ENCODE measurements at places on chromosomes 2 and 18.
A peak's percentile ranks its signal among the peaks of the same experiment; 100 is the strongest.

GRCh38 chr18:5912566-5912965, 17.2 kb upstream of the TMEM200C start:
- no peak for DNase-seq

DNA sequence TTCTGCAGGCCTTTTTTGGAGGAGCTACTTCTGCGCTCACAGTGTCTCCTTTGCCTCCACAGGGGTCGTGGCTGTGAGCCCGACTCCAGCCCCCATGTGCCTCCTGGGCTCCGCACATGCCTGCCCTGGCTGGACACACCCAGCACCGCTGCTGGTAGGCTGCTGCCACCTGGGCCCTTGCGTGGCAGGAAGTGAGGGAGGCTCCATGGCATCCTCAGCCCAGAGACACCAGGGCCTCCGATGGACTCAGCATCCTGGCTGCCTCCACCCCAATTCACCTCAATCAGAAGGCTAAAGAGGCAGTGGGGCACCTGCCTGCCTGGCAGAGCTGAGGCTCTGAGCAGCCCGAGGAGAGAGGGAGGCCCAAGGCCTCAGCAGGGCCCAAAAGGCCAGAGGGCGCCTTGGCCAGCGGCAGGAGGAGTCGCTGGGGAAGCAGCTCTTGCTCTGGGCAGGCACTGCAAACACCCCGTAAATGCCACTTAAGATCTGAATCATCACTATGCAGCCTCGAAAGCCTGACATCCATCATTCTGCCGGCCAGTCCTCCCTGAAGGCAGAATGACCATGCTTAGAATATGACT, 68.3 kb upstream of the OTOS start:
- no peak for DNase-seq

DNA sequence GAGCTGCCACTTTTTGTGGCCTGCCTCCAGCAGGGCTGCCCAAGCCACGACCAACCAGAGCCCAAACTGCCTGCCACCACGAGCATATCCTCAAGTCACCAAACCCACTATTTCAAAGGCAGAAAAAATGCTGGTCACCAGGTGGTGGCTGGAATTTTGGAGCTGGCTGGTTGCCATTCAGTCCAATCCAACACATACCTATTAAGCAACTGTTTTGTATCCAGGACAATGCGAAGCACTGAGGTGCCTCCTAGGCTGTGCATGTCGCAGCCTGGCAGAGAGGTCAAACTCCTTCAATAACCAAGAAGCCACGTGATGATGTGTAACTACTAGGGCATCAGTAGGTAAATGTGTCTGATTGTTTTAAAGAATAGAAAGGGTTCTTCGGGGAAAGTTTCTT, 108.3 kb upstream of the PPP1CB start:
- no peak for DNase-seq

DNA sequence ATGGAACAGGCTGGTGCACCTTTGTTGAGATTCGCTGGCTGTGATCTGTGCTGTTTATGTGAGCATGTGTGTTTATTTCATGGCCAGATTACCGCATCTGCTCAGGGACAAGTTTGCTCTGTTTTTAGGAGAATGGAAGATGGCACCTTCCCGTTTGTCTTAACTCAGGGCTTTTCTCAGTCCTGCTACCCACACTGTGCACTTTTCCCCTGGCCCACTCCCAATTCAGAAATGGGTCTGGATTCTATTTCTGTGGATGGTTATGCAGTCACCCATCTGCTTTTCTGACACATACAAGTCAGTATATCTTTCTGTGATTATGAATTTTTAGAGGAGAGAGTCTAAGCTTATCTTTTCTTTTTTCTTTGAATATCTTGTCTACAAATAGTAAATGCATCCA, 15.4 kb downstream of the MGAT5 start:
- no peak for DNase-seq

- DNase-seq = no peak
Observed at GRCh38 chr18:54871231-54871630, 43.0 kb downstream of the RAB27B start.

DNA sequence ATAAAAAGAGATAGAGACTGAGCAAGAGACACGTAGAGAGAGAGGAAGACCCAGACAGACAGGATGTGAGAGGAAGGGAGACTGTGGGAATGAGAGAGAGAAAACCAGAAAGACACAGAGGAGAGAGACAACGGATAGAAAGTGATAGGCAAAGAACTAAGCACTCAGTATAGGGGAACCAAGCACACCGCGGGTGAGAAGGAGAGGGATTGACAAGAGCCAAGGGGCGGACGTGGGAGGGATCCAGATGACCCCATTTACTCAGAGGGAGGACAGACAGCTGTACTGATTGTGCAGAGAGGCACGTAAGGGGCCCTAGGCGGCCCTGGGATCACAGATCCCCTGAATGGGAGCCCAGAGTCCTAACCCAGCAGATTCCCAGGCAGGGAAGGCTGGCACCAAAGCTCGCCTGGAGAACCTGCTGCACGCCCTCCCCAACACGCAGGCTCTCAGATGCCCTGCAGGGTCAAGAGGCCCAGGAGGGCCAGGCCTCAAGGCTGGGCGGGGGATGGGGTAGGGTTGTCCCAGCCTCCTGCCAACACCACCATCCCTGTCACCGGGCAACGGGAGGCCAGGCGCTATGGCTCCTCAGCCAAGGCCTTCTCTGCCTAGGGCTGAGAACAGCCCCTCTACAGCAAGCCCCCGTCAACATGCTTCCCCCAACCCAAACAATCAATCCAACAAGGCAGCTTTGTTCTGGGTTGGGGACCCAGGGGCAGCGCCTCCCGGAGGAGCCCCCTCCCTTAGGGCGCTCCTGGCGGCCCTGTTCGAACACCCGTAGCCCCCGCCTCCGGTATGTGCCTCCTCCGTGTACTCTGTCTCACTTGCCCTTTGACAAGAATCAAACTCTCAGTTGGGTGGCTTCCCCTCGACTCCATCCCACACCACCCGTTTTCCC, 579 bp downstream of the LOXL3 start:
- DNase-seq = no peak

DNA sequence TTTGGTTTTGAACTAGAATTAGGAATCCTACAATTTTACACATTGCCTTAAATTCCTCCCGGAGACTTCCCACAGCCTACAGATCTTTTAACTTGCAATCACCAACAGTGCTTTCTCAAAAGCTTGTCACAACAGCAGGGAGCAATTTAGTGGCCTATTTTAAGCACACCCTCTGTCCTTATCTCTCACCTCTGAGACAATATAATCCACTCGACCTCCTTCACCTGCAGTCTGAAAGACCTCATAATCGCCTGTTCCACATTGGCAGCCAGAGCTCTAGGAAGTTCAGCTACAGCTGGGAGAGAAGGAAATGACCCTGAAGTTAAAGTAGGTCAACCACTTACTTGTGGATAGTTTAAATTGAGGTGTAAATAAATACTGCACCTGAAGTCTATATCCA, 249.7 kb upstream of the DLGAP1 start:
- no peak for DNase-seq

DNA sequence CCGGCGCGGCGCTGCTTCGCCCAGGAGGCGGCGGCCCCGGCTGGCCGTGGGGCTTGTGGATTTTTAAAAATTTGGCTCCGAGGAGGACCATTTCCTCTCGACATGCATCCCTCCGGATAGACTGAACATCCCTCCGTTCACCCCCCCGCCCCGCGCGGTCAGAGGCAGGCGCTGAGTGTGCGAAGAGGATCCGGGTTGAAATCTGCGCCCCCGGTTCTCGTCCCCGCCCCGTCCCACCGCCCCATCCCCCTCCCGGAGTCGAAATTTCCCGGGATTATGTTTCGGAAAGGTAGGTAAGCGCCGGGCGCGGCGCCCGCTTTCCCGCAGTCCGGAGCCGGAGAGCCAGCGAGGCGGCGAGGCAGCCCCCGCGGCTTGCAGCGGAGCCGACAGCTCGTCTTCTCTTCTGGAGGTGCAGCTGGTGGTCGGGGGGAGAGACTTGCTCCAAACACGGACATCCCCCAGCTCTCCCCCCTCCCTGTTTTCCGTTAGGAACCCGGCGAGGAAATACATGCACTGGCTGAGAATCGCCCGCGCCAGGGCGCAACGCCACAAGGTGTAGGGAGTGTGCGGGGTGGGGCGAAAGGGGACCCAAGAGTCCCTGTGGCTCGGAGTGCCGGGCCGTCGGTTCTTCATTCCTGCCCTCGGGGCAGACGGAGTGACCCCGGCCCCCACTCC, at the start of gene PRKCE:
Gene PRKCE (plus strand): TSS at position 261 of the 675 bp plus-strand sequence.
- DNase-seq = peak; percentile 51

DNA sequence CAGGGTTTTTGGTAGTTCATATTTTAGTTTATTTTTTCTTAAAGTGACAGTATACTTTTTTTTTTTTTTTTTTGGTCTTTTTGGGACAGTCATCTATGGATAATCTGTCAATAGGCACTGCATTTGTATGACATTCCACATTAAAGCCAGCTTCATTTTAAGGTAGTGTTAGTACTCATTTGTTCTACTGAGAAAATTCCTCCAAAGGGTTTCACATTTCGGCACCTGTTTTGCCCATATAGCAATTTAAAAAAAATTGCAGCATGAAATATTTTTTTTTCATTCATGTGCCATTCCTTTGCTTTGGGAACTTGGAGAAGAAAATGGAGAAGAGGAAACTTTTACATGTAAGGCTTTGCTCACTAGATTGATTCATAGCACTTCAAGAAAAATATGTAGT, 276.3 kb upstream of the TCF4 start:
- no peak for DNase-seq

DNA sequence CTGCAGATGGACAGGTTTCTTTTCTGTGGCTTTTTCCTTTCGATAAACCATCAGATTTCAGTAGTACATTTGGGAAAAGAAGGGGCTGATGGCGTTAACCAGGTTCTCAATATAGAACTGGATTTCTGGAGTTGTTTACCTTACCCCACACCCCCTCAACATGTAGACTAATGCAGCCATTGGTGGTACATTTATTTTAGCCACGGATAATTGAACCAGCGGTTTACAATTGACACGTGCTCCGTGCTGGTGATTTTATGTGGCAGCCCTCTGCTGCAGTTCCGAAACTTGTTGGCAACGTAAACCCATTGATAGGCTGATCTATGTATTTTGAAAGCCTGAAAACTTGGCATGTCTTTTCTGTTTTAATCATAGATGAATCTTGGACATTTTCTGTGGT, 5.4 kb downstream of the SOX11 start:
- no peak for DNase-seq
